ENCODE measurements at places on chromosomes 11 and 22.

GRCh38 chr11:99162819-99163218, 142.1 kb downstream of the CNTN5 start:
- DNase-seq = no peak

DNA sequence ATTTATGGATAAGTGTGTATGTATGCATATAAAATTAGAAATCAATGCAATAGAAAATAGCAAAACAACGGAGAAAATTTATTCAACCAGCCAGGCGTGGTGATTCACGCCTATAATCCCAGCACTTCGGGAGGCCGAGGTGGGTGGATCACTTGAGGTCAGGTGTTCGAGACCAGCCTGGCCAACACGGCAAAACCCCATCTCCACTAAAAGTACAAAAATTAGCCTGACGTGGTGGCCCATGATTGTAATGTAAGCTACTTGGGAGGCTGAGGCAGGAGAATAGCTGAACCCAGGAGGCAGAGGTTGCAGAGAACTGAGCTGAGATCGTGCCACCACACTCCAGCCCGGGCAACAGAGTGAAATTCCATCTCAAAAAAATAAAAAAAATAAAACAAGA, 5.5 kb downstream of the KRTAP5-6 start:
- no peak for DNase-seq

- DNase-seq = no peak
Observed at GRCh38 chr22:20431511-20432192, 6.0 kb downstream of the SCARF2 start.

- no peak for DNase-seq
Observed at GRCh38 chr11:46564459-46564858, 29.4 kb downstream of the AMBRA1 start.

- DNase-seq = no peak
Observed at GRCh38 chr11:117097014-117097388, 1.2 kb downstream of the SIK3 start.

GRCh38 chr22:20204806-20205205, 54.0 kb upstream of the CCDC188 start:
- no peak for DNase-seq

GRCh38 chr22:46273432-46274148, 5.8 kb downstream of the TTC38 start:
- no peak for DNase-seq

- DNase-seq = no peak
Observed at GRCh38 chr11:119810478-119811232, 81.7 kb upstream of the NECTIN1 start.

DNA sequence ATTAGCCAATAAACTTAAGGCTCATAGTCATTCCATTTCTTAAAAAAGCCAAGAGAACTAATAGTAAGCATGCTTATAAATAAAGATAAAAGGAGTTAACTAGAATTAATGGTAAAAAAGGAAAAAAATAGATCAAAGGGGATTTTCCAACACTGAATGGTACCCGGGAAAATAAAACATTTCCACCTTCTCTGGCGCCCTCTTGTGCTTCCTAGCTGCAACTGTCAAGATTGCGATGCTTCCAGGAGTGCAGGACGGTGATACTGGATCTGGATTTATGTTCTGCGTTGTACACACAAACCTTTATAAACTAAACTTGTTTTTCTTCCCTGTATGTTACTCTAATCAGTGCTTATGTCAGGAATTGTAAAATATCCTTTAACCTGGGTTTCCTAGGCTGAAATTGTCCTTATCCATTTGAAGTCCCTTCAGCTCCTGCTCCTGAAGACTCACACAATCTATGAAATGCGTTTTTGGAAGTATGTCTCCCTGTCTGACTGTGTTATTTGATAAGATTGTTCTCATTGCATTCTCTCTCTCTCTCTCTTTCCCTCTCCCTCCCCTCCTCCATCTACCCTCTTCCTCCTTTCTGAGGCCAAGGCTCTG, 9.6 kb upstream of the HTATIP2 start:
- no peak for DNase-seq

DNA sequence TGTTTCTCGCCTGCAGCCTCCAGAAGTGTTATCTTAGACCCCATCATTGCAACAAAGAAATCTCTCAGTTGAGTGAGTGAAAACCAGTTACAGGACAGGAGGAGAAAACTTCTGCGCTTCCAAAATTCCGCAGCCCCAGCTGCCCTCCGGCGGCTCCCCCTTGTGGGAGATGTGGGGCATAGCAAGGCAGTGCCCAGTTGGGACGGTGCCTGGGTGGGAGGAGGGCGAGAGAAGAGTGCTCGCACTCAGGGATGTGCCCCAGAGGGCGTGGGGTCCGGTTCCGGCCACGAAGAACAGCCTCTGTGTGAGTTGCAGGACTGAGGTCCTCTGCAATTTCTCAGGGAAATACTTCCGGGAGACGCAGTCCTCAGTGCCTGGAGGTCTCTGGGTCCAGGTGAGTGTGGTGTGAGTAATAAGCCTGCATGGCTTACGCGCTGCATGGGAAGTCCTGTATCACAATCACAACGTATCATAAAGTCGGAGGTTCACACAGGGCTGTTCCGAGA, 87.0 kb upstream of the BLID start:
- DNase-seq = no peak

GRCh38 chr11:28448186-28448585, 340.0 kb downstream of the METTL15 start:
- no peak for DNase-seq

DNA sequence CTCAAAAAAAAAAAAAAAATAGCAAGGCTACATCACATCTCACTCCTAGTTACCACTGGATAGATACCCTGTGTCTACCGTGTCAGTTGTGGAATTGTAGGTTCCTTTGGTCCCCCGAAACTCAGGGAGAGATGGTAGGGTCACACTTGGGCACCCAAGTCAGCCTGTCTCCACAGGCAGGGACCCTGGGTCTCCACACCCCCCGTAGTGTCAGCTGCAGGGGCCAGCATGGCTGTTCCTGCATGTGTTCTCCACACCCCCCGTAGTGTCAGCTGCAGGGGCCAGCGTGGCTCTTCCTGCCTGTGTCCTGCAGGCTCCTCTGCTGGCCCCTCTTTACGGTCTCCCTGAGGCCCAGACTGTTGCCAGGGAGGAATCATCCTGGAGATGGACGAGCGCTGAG, 282.1 kb downstream of the BRD1 start:
- DNase-seq = no peak

GRCh38 chr11:114165326-114166230, 106.1 kb downstream of the ZBTB16 start:
- DNase-seq = no peak

- DNase-seq = no peak
Observed at GRCh38 chr11:39570526-39570925, 1888.9 kb downstream of the LRRC4C start.

- peak; percentile 70 for DNase-seq
Observed at GRCh38 chr11:77589521-77590193, at the start of gene AQP11. AQP11 (plus strand) TSS chr11:77589953; CDS start chr11:77589993, 40 bp downstream.

- DNase-seq = no peak
Observed at GRCh38 chr11:46901156-46901555, 17.2 kb downstream of the LRP4 start.

- no peak for DNase-seq
Observed at GRCh38 chr22:35616043-35616442, 1.1 kb downstream of the MB start.

GRCh38 chr11:71269603-71270511, 17.5 kb upstream of the SHANK2 start:
- DNase-seq = no peak

DNA sequence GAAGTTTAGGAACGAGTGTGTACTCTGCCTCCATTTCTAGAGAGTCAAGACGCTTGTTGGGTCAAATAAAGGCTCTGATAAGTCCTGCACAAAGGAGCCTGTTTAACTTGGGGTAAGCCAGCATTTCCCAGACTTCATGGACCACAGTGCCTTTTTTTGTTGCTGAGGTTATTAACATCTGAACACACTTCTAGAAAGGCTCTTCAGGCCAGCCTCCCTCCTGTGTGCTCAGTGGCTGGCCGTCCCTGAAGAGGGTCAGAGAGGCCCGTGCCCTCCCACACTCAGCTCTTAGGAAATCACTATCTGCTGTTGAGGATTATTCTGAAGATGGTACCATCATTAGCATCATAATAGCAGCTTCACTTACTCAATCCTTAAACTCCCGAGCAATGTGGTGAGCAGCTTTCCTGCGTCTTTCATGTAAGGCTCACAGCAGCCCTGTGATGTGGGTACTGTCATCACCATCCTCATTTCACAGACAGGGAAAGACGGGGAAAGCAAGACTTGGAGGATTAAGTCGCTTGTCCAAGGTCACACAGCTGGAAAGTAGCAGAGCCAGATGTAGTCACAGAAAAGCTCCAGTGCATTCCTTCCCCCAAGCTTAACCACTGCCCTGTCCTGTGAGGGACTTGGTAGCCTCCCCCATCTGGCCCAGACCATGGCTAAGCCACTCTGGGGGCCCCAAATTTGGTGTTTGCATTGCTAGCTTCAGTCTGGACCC, 71.3 kb downstream of the TSPAN18 start:
- no peak for DNase-seq

DNA sequence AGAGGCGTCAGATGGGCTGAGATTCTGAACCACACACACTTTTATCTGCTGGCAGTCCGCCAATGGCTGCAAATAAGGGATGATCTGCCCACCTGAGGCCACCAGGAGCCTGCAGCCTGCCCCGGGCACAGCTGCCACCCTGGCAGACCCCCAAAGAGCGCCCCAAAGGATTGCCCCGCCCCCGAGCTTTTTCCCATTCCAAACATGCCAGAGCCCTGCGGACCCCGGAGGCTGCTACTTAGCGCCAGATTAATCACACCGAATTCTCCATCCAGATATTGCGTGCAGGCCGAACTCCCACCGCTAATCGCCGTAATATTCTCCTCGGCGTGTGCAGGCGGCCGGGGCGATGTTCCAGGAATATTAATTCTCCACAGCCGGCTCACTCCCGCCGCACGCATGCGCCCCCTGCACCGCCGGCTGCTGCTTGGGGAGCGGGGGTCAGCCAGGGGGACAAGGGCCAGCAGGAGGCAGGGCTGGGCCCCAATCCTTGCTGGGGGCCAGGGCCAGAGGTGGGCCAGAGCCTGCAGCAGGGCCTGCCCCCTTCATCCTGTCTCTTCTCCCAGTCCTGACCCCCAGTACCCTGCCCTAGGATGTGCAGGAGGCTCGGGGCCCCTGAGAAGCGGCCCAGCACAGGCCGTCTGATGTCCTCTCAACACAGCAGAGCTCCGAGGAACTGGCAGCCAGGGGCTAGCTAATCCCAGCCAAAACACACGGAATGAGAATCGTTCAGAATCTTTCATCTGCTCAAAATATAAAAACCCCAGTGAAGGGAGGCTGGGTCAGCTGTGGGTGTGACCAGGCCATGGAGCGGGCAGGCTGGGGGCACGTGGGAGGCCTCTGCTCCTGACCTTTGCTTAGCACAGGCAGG, 19.5 kb upstream of the TCF20 start:
- DNase-seq = no peak

- DNase-seq = no peak
Observed at GRCh38 chr22:22099833-22100812, 117.5 kb upstream of the TOP3B start.

DNA sequence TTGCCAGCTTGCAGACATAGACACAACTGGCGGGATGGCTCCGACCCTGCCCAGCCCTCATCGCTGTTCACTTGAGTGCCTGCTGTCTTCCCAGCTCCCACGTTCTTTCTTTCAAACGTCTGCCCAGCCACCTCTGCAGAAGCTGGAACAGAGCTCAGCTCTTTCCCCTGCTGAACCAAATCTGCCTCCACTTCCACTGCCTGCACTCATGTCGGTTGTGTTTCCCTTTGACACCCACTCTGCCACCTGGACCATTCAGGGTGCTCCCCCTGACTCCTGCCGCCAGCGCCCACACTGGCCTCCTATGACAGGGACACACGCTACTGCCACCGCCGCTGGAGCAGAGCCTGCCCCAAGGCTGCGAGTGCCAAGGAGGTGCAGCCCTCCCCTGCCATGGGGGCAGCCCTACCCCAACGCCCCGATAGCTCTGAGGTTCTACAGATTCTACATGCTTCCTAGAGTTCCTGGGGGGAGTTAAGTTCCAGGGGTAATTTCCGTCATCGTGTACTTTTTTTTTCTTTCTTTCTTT, 37.9 kb downstream of the TST start:
- no peak for DNase-seq

DNA sequence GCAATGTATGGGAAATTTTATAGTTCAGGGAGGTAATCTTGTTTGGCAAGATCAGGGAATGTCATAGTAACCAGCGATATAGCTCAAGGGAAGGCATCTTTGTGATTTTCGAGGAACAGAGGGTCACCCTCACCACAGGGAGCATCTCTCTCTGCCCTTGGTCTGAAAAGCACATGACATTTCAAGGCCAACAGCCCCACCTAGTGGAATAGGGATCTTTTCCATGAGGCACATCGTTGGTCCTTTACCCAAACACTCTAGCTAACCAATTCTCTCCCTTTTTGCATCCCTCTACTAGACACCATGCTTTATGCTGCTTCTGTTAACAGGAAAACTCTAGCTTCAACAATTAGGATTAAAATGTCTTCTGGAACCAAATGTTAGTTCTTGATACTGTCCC, 179.0 kb downstream of the GRM5 start:
- peak; percentile 11 for DNase-seq

DNA sequence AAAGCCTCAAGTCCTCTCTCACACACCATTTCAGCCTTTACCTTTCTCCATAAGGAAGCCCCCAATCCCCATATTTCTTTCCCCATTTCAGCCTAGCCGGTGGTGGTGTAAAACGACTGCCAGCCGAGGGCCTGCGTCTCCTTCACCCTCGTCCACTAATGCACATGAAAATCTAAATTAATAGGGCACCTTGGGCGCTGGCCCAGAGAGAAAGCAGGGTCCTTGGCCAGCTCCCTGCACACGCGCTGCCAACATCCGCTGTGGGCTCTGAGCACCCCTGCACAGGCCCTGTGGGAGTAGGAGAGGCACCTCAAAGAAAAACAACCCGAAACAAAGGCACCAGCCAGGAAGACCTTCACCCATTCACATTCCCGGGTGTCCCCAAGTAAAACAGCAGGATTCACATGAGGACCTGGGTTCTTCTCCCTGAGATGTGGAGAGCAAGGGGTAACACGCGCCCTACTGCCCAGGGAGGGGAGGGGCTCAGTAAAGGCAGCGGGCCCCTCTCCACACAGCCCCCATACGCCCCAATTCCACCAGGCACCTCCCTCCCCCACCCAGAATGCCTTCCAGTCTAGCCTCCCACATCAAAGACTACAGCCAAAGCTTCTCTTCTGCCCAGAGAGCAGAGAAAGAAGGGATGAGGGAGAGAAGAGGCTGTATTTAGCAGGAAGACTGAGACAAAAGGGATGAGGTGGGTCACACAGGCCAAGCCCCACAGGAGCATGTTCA, 79.0 kb downstream of the MICAL3 start:
- DNase-seq = no peak
